Keratinocyte (primary cell): ENCODE measurements at places on chromosomes 3 and 15. TPM values are rescaled to one million over a fixed set of nuclear protein-coding genes. Genes with fewer than 3 reads are reported as not detected.

DNA sequence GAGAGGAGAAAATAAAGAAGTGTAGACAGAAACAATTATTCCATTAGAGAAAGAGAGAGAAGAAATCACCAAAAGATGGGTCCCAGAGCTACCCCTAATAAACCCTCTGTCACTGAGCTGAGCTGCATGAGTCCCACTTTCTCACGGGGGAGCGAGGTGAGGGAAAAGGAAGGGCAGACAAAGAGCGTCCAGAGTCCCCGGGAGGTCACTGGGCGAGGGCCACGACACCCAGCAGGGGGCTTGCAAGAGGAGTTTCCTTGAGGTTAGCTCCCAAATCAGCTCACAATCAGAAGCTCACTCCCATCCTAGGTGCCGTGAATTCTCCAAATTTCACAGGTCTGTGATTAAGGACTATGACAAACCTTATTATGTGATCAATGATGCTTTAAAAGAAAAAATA is 62.3 kb downstream of the XXYLT1 start:
- no peak for DNase-seq
- H3K4me3 ChIP-seq = no peak overlapping the region
- H3K27me3 ChIP-seq = no peaks in the 10 kb centered on the region
- H3K27ac ChIP-seq = no peak overlapping the region
- no peaks in the 10 kb centered on the region for H3K36me3 ChIP-seq
- peaks cover 8% of the 10 kb centered on the region for H3K4me1 ChIP-seq

Gene TNIK
- 2.0 to 4.4 TPM (median 3.6 TPM) in 3 replicates for polyA plus RNA-seq

Gene MYRIP
- polyA plus RNA-seq = 0.01 TPM in 2 of 3 replicates, not detected in the other

DNA sequence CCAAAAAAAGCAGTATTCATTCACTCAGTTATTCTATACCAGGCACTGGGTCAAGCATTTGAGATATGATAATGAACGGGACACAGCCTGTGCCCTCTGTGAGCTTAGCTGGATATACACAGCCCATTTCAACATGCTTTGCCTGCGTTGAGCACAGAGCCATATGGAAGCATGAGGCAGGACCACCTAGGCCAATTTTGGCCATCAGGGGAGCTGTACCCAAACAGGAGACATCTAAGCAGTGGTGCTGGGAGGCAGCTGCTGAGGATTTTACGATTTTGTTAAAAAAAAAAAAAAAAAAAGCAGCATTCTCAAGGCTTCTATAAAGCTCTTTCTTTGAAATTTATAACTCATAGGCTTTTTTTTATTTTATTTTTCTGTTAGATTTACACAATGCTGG is 87.2 kb upstream of the SLC2A2 start:
- H3K27ac ChIP-seq = no peak overlapping the region
- peaks cover 10% of the 10 kb centered on the region for H3K4me1 ChIP-seq
- peaks cover 8% of the 10 kb centered on the region for H3K36me3 ChIP-seq
- no peaks in the 10 kb centered on the region for H3K27me3 ChIP-seq

DNA sequence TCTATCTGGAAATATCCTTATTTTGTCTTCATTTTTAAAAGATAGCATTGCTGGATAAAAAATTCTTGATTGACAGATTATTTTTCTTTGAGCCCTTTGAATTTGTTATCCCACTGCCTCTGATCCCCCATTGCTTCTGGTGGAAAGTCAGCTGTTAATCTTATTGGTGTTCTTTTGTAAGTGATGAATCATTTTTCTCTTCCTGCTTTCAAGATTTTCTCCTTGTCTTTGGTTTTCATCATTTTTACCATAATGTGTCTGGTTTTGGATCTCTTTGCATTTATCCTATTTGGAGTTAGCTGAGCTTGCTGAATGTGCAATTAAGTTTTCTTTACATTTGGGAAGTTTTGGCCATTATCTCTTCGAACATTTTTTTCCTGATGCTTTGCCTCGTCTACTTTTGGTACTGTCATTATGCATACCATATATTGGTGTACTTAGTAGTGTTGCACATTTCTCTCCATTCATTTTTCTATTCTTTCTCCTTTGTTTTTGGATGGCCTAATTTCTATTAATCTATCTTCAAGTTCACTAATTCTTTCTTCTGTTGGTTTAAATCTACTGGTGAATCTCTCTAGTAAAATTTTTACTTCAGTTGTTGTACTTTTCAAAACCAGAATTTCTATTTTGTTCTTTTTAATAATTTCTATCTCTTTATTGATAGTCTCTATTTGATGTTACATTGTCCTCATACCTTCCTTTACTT is 440.0 kb upstream of the PROK2 start:
- no peak for DNase-seq
- H3K4me1 ChIP-seq = no peaks in the 10 kb centered on the region
- H3K27me3 ChIP-seq = peaks cover 6% of the 10 kb centered on the region
- H3K36me3 ChIP-seq = no peaks in the 10 kb centered on the region
- no peak overlapping the region for H3K4me3 ChIP-seq

GRCh38 chr15:89765694-89766093 is 10.4 kb upstream of the MESP2 start:
- H3K36me3 ChIP-seq = no peaks in the 10 kb centered on the region
- H3K4me3 ChIP-seq = no peak overlapping the region
- H3K4me1 ChIP-seq = peaks cover 25% of the 10 kb centered on the region
- no peaks in the 10 kb centered on the region for H3K27me3 ChIP-seq
- no peak for DNase-seq
- H3K27ac ChIP-seq = no peak overlapping the region

- no peak for DNase-seq
- peaks cover 15% of the 10 kb centered on the region for H3K4me1 ChIP-seq
- H3K27me3 ChIP-seq = no peaks in the 10 kb centered on the region
- H3K36me3 ChIP-seq = no peaks in the 10 kb centered on the region
- peak overlapping the region; percentile 71 for H3K27ac ChIP-seq
These were observed 30.5 kb upstream of the TCF12 start for GRCh38 chr15:56887782-56888438.

DNA sequence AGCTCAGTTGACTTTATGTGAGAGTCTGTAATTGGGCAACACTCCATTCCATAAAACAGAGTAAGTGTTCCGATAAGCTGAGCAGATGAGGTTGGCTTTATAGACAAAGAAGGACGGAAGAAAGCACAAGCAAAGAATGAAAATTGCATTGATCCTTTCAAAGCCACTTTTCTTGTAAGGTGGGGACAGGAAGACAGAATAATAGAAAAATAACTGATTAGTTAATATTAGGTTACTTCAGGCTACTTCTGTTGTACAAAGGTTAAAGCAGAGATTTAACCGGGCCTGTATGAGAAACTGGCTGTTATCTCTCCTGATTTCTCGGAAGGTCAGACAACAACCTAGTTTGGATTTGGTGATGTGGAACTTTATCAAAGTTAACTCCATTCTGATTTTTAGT is 15.5 kb upstream of the GPR160 start:
- no peak overlapping the region for H3K27ac ChIP-seq
- H3K4me1 ChIP-seq = no peaks in the 10 kb centered on the region
- no peak for DNase-seq
- no peak overlapping the region for H3K4me3 ChIP-seq
- H3K36me3 ChIP-seq = no peaks in the 10 kb centered on the region
- no peaks in the 10 kb centered on the region for H3K27me3 ChIP-seq

- no peaks in the 10 kb centered on the region for H3K36me3 ChIP-seq
- no peaks in the 10 kb centered on the region for H3K27me3 ChIP-seq
- no peak overlapping the region for H3K4me3 ChIP-seq
- H3K4me1 ChIP-seq = no peaks in the 10 kb centered on the region
- H3K27ac ChIP-seq = no peak overlapping the region
- no peak for DNase-seq
These were observed 231.0 kb upstream of the RASGRP1 start for GRCh38 chr15:38795471-38796245.

Gene LRRC57
- 11.1 to 22.1 TPM (median 12.8 TPM) in 3 replicates for polyA plus RNA-seq

Gene APOD
- not detected in 3 replicates for polyA plus RNA-seq

GRCh38 chr3:149381173-149382100 is 4.0 kb upstream of the TM4SF1 start:
- no peaks in the 10 kb centered on the region for H3K27me3 ChIP-seq
- no peak for DNase-seq
- H3K27ac ChIP-seq = peak overlapping the region; percentile 21
- peaks cover 43% of the 10 kb centered on the region for H3K4me1 ChIP-seq
- H3K36me3 ChIP-seq = no peaks in the 10 kb centered on the region
- H3K4me3 ChIP-seq = no peak overlapping the region

GRCh38 chr3:77459926-77460325 is 420.0 kb downstream of the ROBO2 start:
- H3K27me3 ChIP-seq = no peaks in the 10 kb centered on the region
- H3K4me1 ChIP-seq = no peaks in the 10 kb centered on the region
- DNase-seq = no peak

DNA sequence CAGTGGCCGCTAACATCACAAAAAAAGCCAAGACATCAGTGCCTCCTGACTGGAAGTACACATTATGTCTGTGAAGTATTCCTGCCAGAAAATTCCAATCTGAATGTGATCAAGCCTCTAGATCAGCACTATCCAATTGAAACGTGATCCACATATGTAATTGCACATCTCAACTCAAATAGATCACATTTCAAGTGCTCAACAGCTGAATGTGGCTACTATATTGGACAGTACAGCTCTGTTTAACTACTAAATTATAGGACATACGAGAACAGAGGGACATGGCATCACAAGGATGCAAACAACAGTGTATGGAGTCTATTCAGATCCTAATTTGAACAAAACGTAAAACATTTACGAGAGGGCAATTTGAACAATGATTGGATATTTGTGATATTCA is 542 bp upstream of the UBAP1L start:
- H3K4me1 ChIP-seq = no peaks in the 10 kb centered on the region
- peaks cover 18% of the 10 kb centered on the region for H3K36me3 ChIP-seq
- no peak overlapping the region for H3K4me3 ChIP-seq

DNA sequence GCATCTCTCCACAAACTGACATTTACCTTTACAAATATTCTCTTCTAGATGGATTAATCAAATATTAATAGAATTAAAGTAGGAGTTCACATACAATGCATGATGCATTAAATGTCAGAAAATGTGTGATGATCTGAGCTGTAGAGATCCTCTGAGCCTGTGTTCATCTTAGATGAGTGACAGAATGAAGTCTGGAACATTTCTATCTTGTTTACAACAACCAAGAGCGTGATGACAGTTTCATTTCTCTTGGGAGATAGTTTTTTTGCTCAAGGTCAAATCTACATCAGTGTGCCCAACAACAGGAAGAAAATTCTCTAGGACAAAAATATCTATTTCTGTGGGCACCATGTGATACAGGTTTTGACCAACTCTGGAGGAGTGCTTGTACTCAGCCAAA is 211.9 kb downstream of the MYRIP start:
- no peaks in the 10 kb centered on the region for H3K36me3 ChIP-seq
- H3K4me3 ChIP-seq = no peak overlapping the region
- H3K27ac ChIP-seq = no peak overlapping the region
- H3K4me1 ChIP-seq = peaks cover 5% of the 10 kb centered on the region
- no peaks in the 10 kb centered on the region for H3K27me3 ChIP-seq

GRCh38 chr3:2099779-2100191 is 1.1 kb downstream of the CNTN4 start:
- no peaks in the 10 kb centered on the region for H3K36me3 ChIP-seq
- H3K27me3 ChIP-seq = peaks cover 45% of the 10 kb centered on the region
- no peak for DNase-seq
- no peaks in the 10 kb centered on the region for H3K4me1 ChIP-seq

DNA sequence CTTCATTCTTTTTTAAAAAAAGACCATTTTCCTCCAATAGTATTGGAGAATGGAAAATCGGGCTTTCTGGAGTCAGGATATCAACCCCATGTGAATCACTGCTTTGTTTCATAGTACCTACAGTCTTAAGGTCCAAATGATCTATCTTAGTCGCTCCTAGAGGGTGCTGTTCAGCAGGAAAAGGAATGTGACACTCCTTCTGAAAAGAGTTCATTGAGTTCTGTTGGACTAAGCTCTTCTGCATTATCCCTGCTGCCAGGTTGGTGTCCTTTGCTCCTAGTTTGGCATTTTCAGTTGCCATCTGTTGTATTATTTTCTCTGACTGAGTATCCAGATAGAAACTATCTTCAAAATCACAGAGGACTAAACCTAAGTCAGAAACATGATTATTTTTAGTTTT is 57.2 kb downstream of the POLQ start:
- no peak overlapping the region for H3K27ac ChIP-seq
- no peaks in the 10 kb centered on the region for H3K4me1 ChIP-seq
- no peaks in the 10 kb centered on the region for H3K36me3 ChIP-seq
- no peak overlapping the region for H3K4me3 ChIP-seq
- H3K27me3 ChIP-seq = no peaks in the 10 kb centered on the region

Gene ATP13A5
- not detected in 3 replicates for polyA plus RNA-seq
